Activated gamma-delta T cell (primary cell): ENCODE measurements at places on chromosomes 13 and 19.

DNA sequence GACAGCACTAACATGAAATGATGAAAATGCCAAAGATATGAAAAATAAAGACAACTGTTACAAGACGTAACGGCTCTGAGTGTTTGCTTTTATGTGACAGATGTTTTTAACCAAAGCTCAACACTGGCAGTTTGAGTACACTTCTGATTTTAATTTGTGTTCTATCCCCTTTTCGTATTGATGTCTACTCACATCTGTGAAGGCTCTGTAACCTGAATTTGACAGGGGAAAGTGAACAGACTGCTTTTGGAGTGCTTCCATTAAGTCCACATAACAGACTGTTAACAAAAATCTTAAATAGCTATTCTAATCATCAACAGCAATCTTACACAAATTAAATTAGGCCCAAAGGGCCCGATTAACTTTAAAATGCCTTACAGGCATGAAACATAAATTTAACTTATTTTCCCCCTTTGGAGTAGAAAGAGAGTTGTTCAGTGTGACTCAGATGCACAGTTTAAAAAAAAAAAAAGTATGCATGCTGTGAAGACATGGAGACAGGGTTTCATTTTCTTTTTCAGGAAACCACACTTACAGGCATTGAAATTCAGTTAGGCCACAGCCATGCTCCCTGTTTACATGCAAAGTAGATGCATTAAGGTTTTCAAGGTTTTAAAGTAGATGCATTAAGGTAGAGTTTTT lies 16.3 kb upstream of the RNASEH2B start:
- DNase-seq: no peak

- DNase-seq: no peak
Observed at GRCh38 chr13:99041337-99041736, 63.5 kb upstream of the DOCK9 start.

- no peak for DNase-seq
Observed at GRCh38 chr19:15015946-15016542, 33.2 kb upstream of the CASP14 start.

GRCh38 chr19:16104722-16105121 lies 7.0 kb upstream of the RAB8A start:
- no peak for DNase-seq

GRCh38 chr13:65343898-65344663 lies 1886.1 kb downstream of the PCDH9 start:
- DNase-seq: no peak

- no peak for DNase-seq
Observed at GRCh38 chr19:54100561-54100960, at the start of gene OSCAR. Gene OSCAR, minus strand, starts transcription at chr19:54100803. Its CDS starts 11 bp downstream, at chr19:54100792.

DNA sequence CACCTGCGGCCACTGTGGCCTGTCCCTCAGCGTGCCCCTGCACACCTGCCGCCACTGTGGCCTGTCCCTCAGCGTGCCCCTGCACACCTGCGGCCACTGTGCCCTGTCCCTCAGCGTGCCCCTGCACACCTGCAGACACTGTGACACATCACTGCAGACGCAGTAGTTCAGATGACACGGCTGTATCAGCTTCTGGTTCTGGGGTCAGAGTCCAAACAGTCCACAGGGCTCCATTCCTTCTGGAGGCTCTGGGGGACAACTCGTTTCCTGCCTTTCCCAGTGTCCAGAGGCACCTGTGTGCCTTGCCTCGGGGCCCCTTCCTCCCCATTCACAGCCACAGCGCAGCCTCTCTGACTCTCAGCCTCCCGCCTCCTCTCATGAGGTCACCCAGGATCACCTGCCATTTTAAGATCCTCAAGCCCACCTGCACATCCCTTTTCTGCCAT lies 5.5 kb downstream of the SF3A2 start:
- DNase-seq: no peak

DNA sequence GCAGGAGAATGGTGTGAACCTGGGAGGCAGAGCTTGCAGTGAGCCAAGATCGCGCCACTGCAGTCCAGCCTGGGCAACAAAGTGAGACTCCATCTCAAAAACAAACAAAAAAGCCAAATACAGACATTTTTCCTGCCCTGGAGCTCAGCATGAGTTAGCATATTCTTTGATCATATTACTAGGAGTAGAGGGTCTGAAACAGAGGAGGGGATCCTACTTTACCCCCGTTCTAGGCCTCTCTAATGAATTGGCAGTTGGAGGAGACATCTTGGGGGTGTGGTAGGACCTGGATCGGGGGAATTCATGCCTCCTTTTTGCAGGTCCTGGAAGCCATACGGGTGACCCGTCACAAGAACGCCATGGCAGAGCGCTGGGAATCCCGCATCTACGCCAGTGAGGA lies 12.3 kb downstream of the MISP start:
- no peak for DNase-seq

- no peak for DNase-seq
Observed at GRCh38 chr13:72156760-72157159, 289.8 kb upstream of the DACH1 start.

DNA sequence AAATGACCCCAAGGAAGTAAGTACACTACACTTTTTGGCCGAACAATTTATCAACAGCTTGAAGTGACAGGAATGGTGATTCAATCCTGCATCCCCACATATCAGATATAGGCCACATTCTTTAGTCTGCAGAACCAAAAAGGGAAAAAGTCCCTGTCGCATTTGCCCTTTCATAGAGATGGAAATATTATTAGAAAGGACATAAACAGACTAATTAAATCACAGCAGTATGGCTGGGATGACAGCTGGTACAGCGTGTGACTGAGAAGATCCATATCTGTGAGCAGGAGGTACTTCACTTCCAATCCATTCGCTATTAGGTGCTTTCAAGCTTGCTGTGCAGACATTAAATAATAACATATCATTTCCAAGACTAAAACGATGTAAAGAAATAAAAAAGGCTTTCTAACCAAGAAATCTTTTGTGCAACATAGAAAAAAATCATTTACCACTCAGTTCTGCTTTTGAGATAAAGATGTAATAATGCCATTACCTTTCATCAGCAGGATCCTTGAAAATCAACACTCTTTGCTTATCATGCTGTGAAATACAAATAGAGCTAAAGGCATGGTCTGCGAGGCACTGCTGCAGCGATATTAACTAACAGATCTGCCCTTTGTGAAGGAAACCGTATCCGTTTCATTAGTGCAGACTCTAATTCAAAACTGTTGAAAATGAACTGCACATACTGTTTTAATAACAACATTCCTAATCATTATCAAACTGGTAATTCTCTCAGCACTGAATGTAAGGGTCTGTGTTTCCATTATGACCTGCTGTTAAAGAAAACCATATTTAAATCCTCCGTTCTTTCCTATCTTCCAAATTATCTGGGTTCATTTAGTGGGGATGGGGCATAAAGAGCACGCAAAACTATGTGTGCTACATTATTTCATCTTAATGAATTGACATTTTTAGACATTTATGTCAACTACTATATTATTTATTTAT lies 245.6 kb downstream of the DACH1 start:
- DNase-seq: no peak

GRCh38 chr19:41783612-41784011 lies 12.8 kb upstream of the CEACAM3 start:
- no peak for DNase-seq

DNA sequence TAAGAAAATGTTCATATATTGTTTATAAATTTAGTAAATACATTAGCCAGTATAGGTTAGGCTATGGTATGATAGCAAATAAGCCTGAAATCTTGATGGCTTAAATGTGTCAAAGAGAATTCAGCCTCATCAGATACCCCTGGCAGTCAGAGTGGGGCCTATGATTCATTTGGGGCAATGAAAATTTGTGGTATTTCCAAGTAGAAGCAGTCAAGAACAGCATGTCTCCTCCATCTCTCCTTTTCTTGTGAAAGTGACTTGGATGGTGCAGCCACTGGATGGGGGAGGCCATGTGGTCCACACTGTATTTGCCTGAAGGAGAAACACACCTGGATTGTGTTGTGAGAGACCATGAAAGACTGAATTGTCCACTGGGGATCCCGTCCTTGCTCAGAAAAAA lies 82.7 kb downstream of the DLEU7 start:
- no peak for DNase-seq

DNA sequence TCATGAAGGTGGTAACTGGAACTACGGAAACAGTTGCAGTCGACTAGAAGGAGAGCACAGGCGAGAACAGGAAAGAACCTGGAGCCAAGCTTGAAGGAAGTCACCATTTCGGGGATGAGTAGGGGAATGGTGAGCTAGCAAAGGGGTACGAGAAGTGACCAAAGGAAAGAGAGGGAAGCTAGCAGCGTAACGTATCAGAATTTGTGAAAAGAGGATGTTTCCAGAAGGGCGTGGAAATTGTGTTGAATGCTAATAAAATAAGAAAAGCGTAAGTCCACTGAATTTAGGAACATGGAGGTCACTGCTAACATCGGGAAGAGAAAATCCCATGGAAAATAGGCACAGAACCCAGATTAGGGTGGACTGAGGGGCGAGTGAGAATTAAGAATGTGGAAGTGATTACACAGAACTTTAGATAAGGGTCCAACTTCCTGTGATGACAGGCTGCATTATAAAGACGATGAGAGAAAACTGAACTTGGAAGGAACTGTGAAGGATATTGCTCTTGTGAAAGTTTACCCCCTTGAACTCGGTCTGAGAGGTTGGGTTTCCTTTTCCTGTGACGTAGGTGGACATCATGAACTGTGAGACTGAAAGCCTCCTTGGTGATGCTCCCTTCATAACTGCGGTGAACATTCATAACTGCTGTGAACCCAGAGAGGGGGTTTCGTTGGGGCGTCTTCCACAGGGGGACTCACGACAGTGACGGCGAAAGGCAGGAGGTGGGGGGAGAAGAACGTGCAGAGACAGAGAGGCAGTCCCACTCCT lies 2.0 kb upstream of the FFAR2 start:
- no peak for DNase-seq

DNA sequence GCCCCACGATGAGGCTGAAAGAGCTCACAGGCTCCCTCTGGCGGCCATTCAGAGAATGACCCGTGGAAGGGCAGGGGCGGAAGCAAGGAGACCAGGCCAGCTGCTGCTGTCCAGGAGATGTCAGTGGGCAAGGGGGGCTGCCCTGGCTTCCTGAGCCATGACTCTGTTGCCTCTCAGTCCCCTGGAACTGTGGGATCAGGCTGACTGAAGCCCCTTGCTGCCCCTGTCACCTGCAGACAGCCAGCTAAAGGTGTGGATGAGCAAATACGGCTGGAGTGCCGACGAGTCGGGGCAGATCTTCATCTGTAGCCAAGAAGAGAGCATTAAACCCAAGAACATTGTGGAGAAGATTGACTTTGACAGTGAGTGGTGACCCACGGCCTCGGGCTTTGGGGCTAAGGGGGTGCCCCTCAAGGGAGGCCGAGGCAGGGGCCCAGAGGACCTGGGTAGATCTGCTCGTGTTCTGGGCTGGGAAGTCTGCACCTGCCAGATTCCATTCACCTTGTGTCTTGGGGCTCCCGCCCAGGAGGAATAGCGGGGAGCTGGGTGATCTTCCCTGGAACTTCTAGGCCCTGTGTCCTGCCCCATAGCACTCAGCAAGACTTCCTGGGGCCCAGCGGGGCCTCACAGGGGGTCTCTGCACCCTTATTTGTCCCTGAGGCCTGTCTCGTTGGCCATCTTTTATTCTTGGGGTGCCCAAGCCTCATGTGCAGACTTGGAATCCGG lies 12.5 kb upstream of the ACTN4 start:
- no peak for DNase-seq

- no peak for DNase-seq
Observed at GRCh38 chr19:45364696-45365095, 5.7 kb downstream of the ERCC2 start.
